ENCODE measurements at places on chromosomes 3 and 15.

GRCh38 chr3:146507331-146508120 lies 36.9 kb downstream of the PLSCR1 start:
- no peak for DNase-seq

DNA sequence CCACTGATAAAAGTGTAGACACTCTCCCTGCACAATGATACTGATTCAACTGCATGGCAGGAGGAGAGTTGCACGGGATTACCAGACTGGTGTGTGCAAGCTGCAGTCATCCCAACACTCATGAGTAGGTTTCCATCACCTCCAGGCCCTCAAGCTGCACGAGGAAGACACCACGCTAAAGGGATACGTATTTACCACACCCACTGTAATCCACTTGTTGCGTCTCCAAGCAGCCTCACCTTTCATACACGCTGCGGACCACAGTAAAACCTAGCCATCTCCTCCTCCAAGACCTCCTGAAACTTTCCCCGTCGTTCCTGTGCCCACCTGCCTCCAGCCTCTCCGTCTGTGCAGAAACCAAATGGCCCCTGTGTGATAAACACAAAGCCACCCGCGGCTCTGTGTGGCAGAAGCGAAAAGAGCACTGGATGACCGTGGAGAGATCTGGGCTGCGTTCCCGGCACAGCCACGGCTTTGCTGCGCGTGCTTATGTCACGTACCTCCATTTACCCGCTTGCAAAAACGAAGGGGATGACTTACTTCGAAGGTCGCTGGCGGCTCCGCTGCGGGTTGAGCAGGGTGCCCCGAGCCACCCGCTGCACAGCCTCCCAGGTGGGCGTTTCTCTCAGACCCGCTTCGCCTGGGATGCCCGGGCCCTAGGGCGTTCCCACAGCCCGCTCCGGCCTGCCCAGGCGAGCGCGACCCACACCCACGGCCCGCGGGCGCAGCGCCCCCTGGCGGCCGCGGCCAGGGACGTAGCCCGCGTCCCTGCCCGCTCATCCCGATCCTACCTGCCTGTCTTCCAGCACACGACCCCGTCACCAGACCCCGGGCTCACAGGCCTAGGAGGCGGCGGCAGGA lies 643 bp downstream of the ABCC5 start:
- no peak for DNase-seq

DNA sequence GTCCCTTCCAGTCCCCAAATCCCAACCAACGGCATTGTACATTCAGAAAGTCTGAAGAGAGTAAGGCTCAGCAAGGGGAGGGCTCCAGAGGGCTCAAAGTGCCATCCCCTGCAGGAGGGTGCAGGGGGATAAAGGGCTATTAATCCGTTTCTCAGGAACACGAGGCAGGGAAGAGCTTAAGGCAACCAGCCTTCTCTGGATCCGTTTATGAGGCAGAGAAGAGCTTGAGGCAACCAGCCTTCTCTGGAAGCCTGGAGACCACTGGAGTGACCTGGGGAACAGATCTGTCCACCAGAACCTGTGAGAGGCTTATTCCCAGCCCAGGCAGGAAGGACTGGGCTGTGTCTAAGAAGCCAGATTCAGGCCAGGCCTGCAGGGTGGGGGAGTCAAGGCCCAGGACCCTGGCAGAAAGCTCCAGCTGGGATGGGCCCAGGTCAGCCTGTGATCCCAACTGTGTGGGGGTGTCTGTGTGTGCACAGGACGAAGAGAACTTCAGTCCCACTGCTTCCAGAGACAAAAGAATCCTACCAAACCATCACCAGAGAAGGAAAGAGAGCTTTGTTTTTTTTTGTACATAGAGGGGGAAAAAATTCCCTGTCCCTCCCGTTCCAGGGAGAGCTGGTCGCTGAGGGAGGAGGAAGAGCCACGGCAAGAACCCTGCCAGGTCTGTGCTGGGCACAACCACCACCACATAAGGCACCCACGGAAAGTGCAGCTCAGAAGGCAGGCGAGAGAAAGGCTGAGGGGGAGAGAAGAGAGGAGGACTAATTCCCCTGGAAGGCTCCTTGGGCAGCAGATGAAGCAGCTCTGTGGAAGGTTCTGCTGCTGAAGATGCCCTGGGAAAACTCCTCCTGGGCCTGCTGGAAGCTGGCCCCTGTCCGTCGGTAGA lies 1.6 kb upstream of the ULK3 start:
- no peak for DNase-seq

- no peak for DNase-seq
Measured at GRCh38 chr15:64552281-64552948, 92.0 kb downstream of the ZNF609 start.

- DNase-seq, result no peak
Measured at GRCh38 chr3:48934333-48934991, 15.8 kb downstream of the ARIH2 start.

DNA sequence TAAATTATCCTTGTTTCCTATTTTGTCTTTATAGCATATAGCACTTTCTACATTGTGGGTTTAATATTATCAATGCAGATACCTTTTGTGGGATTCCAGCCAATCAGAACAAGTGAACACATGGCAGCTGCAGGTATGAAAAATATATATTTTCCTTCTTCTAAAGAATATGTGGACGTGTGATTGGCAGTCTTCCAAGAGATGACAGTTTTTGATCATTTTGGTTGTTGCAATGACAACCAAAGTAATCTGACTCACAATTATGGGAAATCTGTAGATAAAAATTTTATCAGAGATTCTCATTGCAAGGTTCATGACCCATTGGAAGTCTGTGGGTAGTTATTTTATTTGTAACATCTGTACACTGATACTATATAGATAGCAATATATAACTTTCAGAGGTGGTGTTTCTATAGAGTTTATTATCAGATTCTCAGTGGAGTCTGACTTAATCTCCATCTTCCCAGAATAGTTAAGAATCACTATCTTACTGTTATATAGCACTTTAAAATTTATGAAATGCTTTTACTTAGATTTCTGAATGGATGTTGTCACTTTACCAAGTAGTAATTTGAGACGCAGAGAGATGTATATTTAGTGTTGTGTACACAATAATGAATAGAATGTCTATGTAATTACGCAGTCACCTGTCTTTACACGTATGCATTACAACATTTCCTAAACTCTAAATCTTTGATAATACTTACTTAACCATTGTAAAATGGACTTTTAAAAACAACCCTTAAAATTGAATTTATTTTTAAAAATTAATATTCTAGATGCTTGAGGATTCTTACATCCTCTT lies 82.5 kb downstream of the STT3B start:
- DNase-seq, result no peak

DNA sequence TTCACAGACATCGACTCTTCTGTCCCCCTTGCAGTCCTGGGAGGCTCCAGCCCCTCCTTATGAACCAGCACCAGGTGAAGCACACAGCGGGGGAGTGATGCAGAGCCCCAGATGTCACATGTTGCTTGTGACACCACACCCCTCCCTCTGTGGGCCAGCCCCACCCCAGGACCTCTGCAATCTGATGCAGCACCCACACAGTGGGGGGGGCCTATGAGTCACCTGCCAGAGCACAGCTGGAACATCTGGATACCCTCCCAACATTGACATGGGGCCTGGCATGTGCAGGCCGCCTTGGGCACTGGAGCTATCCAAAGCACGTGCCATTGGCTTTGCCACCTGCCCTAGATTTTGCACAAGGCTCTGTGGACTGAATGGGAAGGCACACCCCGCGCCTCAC lies 70.5 kb downstream of the FEM1B start:
- no peak for DNase-seq
